ENCODE measurements at places on chromosomes 5 and 9.

- no peak for DNase-seq
- no peak overlapping the region for H3K27ac ChIP-seq
- no peaks in the 10 kb centered on the region for H3K36me3 ChIP-seq
- no peak overlapping the region for H3K4me3 ChIP-seq
Observed at GRCh38 chr5:137446615-137447014, 52.5 kb downstream of the SPOCK1 start.

- peaks cover 7% of the 10 kb centered on the region for H3K27me3 ChIP-seq
- H3K4me3 ChIP-seq, result no peak overlapping the region
- DNase-seq, result no peak
- H3K27ac ChIP-seq, result no peak overlapping the region
- H3K36me3 ChIP-seq, result no peaks in the 10 kb centered on the region
Observed at GRCh38 chr9:124455820-124456219, 5.6 kb downstream of the ADGRD2 start.

- peaks cover 91% of the 10 kb centered on the region for H3K4me1 ChIP-seq
- DNase-seq, result no peak
- H3K27me3 ChIP-seq, result no peaks in the 10 kb centered on the region
- no peak overlapping the region for H3K27ac ChIP-seq
Observed at GRCh38 chr5:109701792-109702191, 12.1 kb downstream of the MAN2A1 start.

DNA sequence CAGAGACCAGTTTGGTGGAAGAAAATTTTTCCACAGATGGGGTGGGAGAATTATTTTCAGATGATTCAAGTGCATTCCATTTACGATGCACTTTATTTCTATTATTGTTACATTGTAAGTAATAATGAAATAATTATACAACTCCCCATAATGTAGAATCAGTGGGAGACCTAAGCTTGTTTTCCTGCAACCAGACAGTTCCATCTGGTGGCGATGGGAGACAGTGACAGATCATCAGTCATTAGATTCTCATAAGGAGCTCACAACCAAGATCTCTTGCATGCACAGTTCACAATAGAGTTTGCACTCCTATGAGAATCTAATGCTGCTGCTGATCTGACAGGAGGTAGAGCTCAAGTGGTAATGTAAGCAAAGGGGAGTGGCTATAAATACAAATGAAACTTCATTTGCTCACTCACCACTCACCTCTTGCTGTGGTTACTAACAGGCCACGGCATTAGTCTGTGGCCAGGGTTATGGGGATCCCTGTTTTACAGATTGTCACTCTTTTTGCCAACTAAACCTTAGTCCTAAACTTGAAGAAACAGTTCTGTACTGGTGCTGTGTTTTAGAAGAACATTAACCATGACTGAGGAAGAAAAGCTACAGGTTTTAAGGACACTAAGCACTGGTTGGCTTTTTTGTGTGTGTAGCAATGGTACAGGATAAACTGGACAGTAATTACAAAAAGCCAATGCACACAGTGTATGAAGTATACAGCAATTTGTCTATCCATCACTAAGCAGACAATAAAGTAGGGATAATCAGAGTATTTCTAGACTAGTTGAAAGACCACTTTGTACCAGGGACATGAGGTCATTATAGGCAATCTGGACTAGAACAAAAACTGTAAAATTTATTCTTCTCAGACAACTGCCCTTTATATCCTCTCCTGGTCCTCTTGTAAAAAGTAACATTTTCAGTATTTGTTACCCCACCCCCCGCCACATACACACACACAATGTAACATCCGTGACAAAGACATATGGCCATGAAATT is 9.9 kb downstream of the TMEM232 start:
- no peaks in the 10 kb centered on the region for H3K27me3 ChIP-seq
- H3K27ac ChIP-seq, result no peak overlapping the region
- DNase-seq, result no peak
- no peak overlapping the region for H3K4me3 ChIP-seq

GRCh38 chr5:111706345-111706744 is 50.6 kb downstream of the NREP start:
- no peaks in the 10 kb centered on the region for H3K27me3 ChIP-seq
- no peaks in the 10 kb centered on the region for H3K4me1 ChIP-seq
- H3K4me3 ChIP-seq, result no peak overlapping the region
- no peak overlapping the region for H3K27ac ChIP-seq
- no peak for DNase-seq
- no peaks in the 10 kb centered on the region for H3K36me3 ChIP-seq

GRCh38 chr5:107459605-107460004 is 211.1 kb downstream of the EFNA5 start:
- H3K36me3 ChIP-seq, result no peaks in the 10 kb centered on the region
- H3K4me1 ChIP-seq, result no peaks in the 10 kb centered on the region
- H3K27ac ChIP-seq, result no peak overlapping the region
- no peak for DNase-seq
- H3K27me3 ChIP-seq, result no peaks in the 10 kb centered on the region
- no peak overlapping the region for H3K4me3 ChIP-seq

- no peak for DNase-seq
- H3K27ac ChIP-seq, result no peak overlapping the region
- H3K4me3 ChIP-seq, result no peak overlapping the region
- H3K27me3 ChIP-seq, result no peaks in the 10 kb centered on the region
- peaks cover 64% of the 10 kb centered on the region for H3K36me3 ChIP-seq
- peaks cover 31% of the 10 kb centered on the region for H3K4me1 ChIP-seq
Observed at GRCh38 chr9:93081081-93081529, 14.9 kb upstream of the CARD19 start.

Measured in CD4-positive, alpha-beta memory T cell (primary cell).